ENCODE measurements at places on chromosomes 1 and 21.
A peak's percentile ranks its signal among the peaks of the same experiment; 100 is the strongest.

- no peak for DNase-seq
These were observed 102.4 kb upstream of the BACE2 start for GRCh38 chr21:41065539-41065938.

GRCh38 chr1:170150016-170150415, 4.3 kb downstream of the NTMT2 start:
- no peak for DNase-seq

- DNase-seq: no peak
These were observed 2.5 kb upstream of the MYBPHL start for GRCh38 chr1:109309347-109309746.

DNA sequence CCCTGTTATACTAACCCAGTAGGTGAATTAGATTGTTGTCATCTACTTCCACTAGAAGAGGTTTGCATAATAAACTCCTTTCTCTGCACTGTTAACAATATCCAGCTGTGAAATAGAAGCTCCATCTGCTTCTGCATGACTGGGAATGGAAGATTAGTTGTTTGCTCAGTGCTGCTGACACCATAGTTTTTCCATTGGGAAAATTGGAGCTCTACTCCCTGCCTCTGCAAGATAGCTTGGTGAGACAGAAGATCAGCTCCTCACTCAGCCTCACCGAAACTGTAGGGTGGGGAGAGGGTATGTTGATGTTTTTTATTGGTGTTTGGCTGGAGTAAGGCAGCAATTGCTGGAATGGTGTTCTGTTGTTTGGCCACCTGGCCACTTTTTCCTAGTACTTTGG, 331.6 kb upstream of the ADAMTS5 start:
- no peak for DNase-seq

DNA sequence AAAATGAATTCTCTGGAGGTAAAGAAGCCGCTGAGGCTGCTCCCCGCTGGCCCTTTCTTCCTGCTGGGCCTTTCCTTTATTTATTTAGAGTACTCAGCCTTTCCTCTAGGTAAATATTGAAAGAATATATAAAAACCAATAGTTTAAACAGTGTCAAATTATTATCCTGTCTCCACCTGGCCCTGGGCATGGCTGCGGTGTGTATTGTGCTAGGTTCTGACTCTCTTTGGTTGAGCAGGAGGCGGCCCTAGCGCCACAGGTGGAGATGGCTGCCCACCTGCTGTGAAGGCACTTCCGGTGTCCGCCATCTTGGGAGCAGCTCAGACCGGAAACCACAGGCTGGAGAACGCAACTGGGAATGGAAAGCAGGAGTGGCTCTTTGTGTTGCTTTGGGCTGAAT, 29.0 kb upstream of the CLDN14 start:
- no peak for DNase-seq

- DNase-seq: no peak
These were observed 41.4 kb downstream of the ANP32E start for GRCh38 chr1:150194381-150195031.

GRCh38 chr21:28483301-28484035, 509.2 kb downstream of the LTN1 start:
- no peak for DNase-seq

GRCh38 chr21:46421756-46422555, 36.7 kb upstream of the DIP2A start:
- no peak for DNase-seq

GRCh38 chr1:153548722-153549688, at the start of gene S100A3:
Gene S100A3 (minus strand): TSS chr1:153549258. CDS start chr1:153548485, 773 bp downstream.
- DNase-seq: peak; percentile 45

- DNase-seq: no peak
These were observed 370.6 kb upstream of the SPAG17 start for GRCh38 chr1:118555638-118556037.

DNA sequence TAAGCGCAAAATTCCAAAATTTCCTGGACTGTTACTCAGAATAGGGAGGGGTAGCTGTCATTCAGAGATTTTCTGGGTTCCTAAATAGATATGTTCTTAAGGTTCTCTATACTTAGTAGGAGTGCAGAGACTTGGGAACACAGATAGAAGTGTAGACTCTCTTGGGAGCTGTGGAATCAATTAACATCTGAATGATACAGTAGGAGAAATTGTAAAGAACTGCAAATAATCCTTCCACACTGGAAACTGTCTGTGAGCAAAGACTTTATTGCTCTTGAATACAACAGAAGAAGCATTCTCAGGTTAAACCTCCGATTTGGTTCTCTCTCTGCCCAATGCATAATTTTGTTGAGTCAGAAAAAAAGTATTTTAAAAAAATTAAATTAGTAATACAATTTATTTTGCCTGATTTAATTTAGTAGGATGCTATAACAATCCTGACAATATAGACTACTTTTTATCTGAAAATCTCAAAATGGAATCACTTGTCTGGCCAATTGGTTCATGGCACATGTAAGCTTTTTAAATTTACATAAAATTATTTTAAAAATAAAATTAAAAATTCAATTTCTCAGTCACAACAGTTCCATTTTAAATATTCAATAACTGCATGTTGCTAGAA, 1754.3 kb downstream of the PLA2G4A start:
- no peak for DNase-seq

GRCh38 chr1:100767176-100767890, 47.8 kb downstream of the VCAM1 start:
- no peak for DNase-seq

DNA sequence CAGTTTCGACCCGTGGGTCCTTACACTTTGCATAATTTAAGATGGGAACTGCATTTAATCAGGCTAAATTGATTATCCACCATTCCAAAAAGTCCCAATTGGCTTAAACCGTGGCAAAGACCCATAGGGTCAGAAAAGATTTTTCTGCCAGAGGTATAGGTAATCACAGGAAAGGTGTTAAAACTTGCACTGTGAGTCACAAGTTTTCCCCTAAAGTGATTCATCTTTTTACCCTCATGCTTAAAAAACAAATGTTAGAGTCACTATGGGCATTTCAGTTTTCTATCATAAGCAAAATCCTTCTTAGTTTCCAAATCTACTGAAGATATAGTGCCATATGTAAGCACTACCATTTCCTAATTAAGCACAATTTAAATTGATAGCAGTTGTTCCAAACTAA, 1079.8 kb downstream of the ADGRL2 start:
- DNase-seq: no peak

GRCh38 chr1:19644395-19644680, 227 bp downstream of the NBL1 start:
- no peak for DNase-seq

DNA sequence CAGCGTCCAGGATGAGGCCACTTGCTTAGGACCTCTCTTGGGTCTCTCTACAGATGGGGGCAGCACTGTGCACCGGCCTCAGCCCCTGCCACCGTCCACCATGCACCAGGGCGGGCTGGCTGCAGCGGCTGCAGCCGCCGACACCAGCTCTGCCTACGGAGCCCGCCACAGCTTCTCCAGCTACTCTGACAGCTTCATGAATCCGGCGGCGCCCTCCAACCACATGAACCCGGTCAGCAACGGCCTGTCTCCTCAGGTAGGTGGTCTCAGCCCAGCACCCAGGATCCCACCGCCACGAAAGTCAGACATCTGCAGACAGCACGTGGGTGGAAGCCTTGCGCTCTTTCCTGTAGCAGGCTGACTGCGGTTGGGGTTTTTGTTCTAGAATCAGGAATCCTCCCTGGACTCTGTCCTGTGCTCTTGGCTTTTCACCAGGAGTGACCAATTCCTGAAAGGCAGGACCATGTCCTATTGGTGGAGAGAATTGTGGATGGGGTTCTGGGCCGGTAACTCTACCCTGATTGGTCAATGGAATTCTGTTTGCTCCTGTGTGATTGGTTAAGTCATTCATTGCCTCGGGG, 72.5 kb downstream of the PAX7 start:
- no peak for DNase-seq

GRCh38 chr1:23370709-23371584, 1.3 kb upstream of the ZNF436 start:
- peak; percentile 78 for DNase-seq

- DNase-seq: no peak
These were observed 32.8 kb upstream of the PTBP2 start for GRCh38 chr1:96688767-96689166.

DNA sequence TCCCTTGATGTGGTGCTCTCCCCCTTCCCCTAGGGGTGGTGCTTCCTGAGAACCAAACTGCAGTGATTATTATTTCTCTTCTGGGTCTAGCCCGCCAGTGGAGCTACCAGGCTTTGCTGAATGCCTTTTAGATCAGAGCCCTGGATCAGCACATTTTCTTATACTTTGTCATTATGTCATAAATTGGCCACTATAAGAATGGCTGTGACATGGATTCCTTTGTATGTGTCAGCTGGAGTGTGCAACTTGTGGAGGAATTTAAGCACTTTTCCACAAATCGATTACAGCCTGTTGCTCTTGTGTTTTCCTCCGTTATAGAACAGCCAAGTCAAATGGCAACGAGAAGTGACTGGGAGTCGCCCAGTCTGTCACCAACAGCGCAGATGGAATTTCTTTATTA, 273.3 kb downstream of the DUSP10 start:
- no peak for DNase-seq

DNA sequence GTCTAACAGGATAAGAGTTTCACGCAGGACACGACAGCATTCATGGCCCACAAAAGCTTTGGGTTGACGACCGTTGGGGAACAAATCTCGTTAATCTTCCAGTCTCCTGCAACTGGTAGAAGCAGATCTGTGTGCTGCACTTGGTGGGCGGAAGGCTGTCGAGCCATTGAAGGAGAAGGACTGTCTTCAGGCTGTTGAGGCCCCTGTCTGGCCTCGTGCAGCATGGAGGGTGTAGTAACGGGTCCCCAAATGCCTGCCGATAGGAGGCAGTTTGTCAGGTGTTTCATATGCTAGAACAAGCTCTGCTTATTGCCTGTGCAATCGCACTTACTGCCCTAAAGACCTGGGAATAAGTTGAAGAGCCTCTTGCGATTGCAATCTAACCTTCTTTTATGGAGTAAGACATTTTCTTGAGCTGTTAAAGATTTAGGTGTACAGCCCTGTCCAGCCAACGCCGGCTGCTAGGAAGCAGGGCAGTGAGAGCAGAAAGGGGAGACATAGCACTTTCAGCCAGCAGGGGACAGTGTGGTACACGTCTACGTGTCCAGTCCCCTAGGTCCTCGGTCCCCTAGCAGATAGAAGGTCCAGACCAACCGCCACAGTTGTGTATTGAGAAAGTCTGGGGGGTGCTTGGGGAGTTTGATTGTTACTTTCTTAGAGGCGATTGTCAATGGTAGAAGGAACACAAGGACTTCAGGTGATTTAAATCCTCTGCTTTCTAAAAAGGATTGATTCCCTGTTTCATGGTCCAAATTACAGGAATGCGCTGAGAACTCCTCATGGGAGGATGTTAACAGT, 102.3 kb upstream of the TMPRSS2 start:
- peak; percentile 77 for DNase-seq

DNA sequence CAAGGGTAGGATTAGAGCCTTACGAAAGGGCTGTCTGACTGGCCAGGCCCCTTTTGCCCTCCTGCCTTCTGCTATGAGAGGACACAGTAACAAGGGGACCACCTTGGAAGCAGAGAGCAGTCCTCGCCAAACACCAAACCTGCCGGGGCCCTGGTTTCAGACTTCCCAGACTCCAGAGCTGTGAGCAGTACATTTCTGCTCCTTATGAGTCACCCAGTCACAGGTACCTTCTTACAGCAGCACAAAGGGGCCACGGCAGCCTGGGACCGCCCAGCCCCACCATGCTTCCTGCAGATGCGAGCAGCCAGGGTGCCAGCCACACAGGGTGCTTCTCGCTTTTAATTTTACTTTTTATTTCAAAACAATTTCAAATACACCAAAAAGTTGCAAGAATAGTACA, 17.2 kb upstream of the POFUT2 start:
- no peak for DNase-seq

GRCh38 chr1:153032073-153032472, 1.1 kb downstream of the SPRR1B start:
- DNase-seq: no peak

DNA sequence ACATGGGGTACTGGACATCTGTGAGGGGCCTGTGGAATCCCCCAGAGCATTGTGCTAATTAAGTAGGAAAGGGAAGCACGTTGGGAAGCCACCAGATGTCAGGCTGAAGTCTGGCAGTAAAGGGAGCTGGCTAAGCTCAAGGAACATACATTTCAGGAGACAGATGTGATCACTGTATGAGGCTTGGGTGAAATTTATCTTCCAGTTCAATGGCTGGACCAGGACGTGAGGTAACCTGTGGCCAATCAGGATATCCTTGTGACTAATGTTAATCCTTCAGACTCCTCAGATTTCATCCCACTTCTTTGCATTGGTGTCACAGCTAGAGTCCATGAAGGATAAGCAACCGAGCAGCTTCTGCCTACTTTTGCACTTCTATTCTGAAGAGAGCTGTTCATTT, 110.2 kb upstream of the APP start:
- no peak for DNase-seq

GRCh38 chr1:56424744-56425493, 154.4 kb downstream of the PLPP3 start:
- DNase-seq: peak; percentile 37

DNA sequence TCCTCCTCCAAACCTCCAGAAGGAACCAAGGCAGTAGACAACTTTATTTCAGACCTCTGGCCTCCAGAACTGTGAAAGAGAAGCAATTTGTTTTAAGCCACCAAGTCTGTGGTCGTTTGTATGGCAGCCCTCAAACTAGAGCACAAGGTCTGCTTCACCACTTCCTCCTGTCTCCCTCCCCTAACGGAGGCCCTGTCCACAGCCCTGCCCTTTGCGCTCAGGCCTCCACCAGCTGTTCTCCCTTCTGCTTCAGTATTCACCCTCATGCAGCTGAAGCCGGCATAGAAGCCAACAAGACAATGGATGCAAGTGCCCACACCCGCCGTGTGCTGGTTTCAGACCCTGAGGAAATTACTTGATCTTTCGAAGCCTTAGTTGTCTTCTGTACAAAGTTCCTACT, 364.1 kb downstream of the HHAT start:
- no peak for DNase-seq

DNA sequence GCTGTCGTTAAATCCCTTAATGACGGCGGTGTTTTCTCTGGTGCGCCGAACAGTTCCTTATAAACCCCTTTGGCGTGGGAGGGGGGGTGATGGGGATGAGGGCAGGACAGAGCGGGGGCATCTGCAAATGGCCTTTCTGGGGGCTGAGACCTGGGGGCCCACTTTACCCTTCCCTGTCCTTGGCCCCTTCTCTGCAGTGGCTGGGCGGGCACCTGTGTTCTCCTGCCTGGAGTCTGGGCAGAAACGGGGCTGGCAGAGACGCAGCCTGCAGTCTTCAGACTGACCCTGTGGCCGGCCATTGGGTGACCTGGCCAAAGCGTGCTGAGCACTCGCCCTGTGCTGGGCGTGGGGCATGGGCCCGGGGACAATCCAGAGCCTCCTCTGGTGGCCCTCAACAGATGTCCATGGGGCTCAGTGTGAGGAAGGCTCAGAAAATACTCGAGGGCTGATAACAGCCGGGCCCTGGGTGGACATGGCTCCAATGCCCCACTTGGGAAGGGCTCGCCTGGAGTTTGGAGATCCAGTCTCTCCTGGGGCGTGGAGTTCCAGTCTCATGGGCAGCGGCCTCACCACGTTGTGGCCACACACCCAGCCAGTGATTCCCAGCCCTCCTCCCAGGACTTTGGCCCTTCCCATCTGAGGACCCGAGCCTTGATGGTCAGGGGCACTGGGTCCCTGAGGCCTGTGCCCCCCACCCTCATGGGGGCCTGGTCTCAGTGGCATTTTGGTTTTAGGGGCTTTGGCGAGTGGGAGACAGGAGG, 50.8 kb upstream of the ACTRT2 start:
- no peak for DNase-seq
